ENCODE measurements at places on chromosomes 12 and 14. TPM values are rescaled to one million over a fixed set of nuclear protein-coding genes. Genes with fewer than 3 reads are reported as not detected.

The TSPAN8 gene
- total RNA-seq = not detected

The ERO1A gene
- 48.4 TPM for total RNA-seq

The RPL10L gene
- total RNA-seq = not detected

The FAM186B gene
- 0.22 TPM for total RNA-seq

The NID2 gene
- total RNA-seq = 9.7 TPM

The FBLN5 gene
- total RNA-seq = 0.87 TPM

The OASL gene
- total RNA-seq = 0.22 TPM

The KLHL33 gene
- total RNA-seq = under 0.01 TPM

The SERPINA10 gene
- total RNA-seq = not detected

The GAS2L3 gene
- total RNA-seq = 17.7 TPM

The OR4Q2 gene
- total RNA-seq = not detected

The TMEM30B gene
- total RNA-seq = 0.20 TPM

The KCNC2 gene
- total RNA-seq = not detected

The P2RX2 gene
- not detected for total RNA-seq

The CLBA1 gene
- total RNA-seq = 3.2 TPM

The PTPN21 gene
- total RNA-seq = 2.8 TPM

The TGFB3 gene
- total RNA-seq = 2.0 TPM

The EEF1AKMT3 gene
- total RNA-seq = 3.5 TPM

The KCNMB4 gene
- 0.22 TPM for total RNA-seq

The DYRK4 gene
- 47.1 TPM for total RNA-seq

The OR11H6 gene
- total RNA-seq = not detected

The GARIN6 gene
- not detected for total RNA-seq
